Lung (tissue), 17 donors: ENCODE measurements at places on chromosomes 5 and 9. TPM values are rescaled to one million over a fixed set of nuclear protein-coding genes. Genes with fewer than 3 reads are reported as not detected.

CCNJL gene
- total RNA-seq: 9.1 TPM

RMRP gene
- 30,229 TPM for total RNA-seq

TXNDC8 gene
- total RNA-seq: not detected

DDX31 gene
- 14.2 TPM for total RNA-seq

DNA sequence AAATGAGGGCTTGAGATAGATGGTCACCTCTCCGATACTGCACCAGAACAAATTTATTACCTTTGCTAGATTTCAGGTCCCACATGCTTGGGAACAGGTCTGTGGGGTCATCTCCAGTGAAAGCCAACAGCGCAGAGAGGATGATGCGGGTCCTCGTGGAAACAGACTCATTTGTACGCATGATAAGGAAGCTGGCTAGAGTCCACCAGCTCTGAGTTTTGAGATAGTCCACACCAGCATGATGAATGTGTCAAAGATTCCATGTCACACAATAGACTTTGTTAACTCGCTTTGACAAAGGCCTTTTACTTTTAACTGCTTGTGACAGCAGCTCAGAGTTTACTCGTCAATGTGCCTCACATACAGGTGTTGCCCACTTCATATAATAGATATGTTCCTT lies 105.4 kb upstream of the TBCA start:
- no peaks in the 10 kb centered on the region for H3K36me3 ChIP-seq
- no peak overlapping the region for H3K4me3 ChIP-seq
- no peaks in the 10 kb centered on the region for H3K4me1 ChIP-seq
- DNase-seq: no peak
- no peak overlapping the region for H3K27ac ChIP-seq

DNA sequence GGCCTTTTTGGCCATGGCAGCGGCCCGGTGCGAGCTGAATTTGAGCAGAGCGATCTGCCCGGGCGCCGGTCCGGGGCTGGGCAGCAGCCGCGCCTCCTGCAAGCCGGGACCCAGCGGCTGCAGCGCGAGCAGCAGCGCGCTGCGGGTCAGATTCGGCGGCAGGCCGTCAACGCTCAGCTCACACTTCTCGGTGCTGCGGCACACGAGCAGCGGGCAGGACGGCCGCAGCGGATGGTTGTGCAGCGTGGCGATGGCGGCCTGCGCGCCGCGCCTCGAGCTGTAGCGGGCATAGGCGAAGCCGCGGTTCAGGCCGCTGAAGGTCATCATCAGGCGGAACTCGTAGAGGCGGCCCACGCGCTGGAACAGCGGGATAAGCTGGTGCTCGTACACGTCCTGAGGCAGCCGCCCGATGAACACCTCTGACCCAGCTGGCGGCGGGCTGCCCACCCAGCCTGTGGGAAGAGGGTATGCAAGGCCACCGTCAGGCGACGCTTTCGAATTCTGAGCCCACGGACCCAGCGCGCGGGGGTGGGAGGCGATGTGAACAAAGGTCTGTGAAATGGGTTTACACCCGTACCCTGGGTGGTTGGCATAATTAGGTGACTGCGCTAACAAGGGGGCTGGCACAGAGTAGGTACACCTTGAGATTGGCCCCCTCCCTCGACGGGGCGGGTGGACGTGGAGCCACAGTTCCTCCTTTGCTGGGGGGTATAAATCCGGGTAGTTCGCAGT lies 755 bp downstream of the DND1 start:
- peaks cover 75% of the 10 kb centered on the region for H3K36me3 ChIP-seq
- no peak overlapping the region for H3K27ac ChIP-seq
- DNase-seq: peak; percentile 17
- no peaks in the 10 kb centered on the region for H3K27me3 ChIP-seq
- H3K4me1 ChIP-seq: no peaks in the 10 kb centered on the region

GRCh38 chr9:7320139-7320538 lies 479.4 kb downstream of the DMAC1 start:
- no peak overlapping the region for H3K4me3 ChIP-seq
- no peaks in the 10 kb centered on the region for H3K4me1 ChIP-seq
- peak; percentile 39 for DNase-seq
- no peaks in the 10 kb centered on the region for H3K36me3 ChIP-seq
- H3K27ac ChIP-seq: no peak overlapping the region

GRCh38 chr5:88820581-88820980 lies 62.4 kb downstream of the MEF2C start:
- no peaks in the 10 kb centered on the region for H3K36me3 ChIP-seq
- H3K4me3 ChIP-seq: no peak overlapping the region
- no peaks in the 10 kb centered on the region for H3K4me1 ChIP-seq
- no peak for DNase-seq

GRCh38 chr5:14270209-14270702 lies 127.1 kb downstream of the TRIO start:
- no peaks in the 10 kb centered on the region for H3K27me3 ChIP-seq
- no peak overlapping the region for H3K4me3 ChIP-seq
- peak; percentile 68 for DNase-seq
- no peaks in the 10 kb centered on the region for H3K36me3 ChIP-seq
- peaks cover 14% of the 10 kb centered on the region for H3K4me1 ChIP-seq

DNA sequence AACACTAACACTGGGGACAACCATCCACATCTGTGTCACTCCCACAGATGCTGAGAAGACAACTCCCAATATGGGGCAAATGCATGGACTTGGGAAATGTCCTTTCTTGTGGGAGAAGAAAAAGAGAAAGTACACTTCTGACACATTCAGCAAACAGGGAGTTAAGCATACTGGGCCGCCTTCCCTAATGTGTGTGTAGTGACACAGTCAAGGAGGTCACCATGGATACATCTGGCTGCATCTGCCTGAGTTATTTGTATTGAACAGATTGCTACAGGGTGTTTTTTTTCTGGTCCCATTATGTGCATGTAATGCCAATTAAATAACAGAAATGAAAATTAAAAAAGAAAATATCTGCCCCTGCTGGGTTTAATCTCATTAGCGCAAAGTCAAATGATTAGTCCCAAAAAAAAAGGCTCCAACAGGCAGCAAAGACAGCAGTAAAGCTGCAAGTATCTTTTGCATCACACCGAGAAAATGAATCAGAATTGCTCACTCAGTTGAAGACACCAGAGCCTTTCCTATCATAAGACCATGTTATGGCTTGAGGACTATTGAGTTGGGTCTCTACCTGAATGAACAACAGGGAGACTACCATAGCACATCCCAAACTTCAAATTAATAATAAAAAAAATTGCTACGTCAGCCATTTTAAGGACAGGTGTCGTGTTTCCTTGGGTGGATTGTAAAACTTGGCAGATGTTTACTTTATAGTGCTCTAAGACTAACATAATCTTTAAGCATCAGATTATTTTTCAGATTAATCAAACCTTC lies 395.9 kb downstream of the DTWD2 start:
- peak; percentile 44 for DNase-seq
- no peaks in the 10 kb centered on the region for H3K36me3 ChIP-seq
- no peak overlapping the region for H3K27ac ChIP-seq
- H3K27me3 ChIP-seq: no peaks in the 10 kb centered on the region

- H3K36me3 ChIP-seq: no peaks in the 10 kb centered on the region
- no peak overlapping the region for H3K4me3 ChIP-seq
- H3K27me3 ChIP-seq: no peaks in the 10 kb centered on the region
- no peaks in the 10 kb centered on the region for H3K4me1 ChIP-seq
- no peak overlapping the region for H3K27ac ChIP-seq
These were observed 347.2 kb downstream of the DMAC1 start for GRCh38 chr9:7452378-7452777.

DNA sequence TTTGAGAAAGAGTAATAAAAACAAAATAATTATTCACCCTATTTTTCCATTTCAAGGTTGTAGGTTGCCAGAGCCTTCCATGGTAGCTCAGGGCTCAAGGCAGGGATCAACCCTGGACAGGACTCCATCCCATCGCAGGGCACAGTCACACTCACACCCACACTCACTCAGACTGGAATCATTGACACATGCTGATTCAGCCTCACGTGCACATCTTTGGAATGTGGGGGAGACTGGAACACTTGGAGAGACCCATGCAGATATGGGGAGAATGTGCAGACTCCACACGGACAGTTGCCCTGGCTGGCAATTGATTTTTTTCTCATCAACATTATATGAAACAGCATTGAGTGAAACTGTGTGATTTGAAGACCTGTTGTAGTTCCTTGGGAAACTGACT lies 234.1 kb downstream of the ADGRV1 start:
- H3K4me1 ChIP-seq: no peaks in the 10 kb centered on the region
- DNase-seq: no peak
- no peak overlapping the region for H3K27ac ChIP-seq
- H3K36me3 ChIP-seq: no peaks in the 10 kb centered on the region
- no peaks in the 10 kb centered on the region for H3K27me3 ChIP-seq

DNA sequence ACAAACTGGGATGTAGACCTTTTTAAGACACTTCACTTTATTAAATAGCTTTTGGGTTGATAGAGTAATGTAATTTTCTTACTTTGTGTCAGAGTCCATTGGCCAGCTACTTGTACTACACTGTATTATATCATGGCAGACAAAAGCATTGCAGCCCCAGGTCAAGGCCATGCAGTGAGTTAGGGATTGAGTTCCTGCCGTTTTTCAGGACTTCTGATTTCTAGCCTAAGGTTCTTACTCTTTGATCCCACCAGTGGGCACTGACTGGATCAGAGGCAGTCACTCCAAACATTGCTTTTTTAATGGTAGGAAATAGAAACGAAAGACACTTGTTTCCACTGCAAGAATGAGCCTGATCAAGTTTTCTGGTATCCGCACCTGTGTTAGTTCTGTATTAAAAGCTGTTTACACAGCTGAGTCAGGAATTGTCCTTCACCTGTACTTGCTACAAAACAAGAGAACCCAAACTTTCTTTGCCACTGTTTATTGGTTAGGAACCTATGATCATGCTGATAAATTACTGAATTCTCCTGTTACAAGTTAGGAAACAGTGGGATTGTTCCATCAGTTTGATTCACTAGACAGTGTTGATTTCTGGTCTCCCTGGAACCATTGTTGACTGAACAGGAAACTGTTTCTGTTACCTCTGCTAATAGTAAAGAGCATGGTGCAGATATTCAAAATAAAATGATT lies 22.1 kb downstream of the LRRC70 start:
- H3K4me3 ChIP-seq: no peak overlapping the region
- no peaks in the 10 kb centered on the region for H3K36me3 ChIP-seq
- DNase-seq: no peak
- H3K27me3 ChIP-seq: no peaks in the 10 kb centered on the region

DNA sequence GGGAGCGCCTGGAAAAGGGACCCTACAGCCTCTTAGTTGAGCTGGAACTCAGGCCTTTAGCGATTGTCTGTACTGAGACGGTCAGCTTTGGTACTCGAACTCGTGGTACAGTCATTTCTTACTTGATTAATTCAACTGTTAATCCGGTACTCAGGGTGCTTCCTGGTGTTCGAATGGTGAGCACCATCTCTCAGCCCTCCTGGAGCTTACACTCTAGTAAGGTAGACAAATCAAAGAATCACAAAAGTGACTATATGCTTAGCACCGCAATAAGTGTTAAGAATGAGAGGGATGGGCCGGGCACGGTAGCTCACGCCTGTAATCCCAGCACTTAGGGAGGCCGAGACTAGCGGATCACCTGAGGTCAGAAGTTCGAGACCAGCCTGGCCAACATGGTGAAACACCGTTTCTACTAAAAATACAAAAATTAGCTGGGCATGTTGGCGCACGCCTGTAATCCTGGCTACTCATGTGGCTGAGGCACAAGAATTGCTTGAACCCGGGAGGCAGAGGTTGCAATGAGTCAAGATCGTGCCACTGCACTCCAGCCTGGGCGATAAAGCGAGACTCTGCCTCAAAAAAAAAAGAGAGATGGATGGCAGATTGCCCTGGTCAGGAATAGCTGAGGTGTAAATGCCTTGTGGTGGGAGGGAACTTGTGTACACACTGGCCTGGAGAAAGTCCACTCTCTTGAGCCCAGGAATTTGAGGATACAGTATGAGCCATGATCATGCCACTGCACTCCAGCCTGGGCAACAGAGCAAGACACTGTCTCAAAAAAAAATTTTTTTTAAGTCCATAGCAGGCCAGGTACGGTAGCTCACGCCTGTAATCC lies 981 bp downstream of the TCOF1 start:
- no peaks in the 10 kb centered on the region for H3K27me3 ChIP-seq
- no peak overlapping the region for H3K27ac ChIP-seq
- H3K4me3 ChIP-seq: peak overlapping the region; percentile 81
- peaks cover 14% of the 10 kb centered on the region for H3K4me1 ChIP-seq
- DNase-seq: no peak
- peaks cover 16% of the 10 kb centered on the region for H3K36me3 ChIP-seq

- H3K27ac ChIP-seq: no peak overlapping the region
- H3K36me3 ChIP-seq: no peaks in the 10 kb centered on the region
- peaks cover 4% of the 10 kb centered on the region for H3K4me1 ChIP-seq
- DNase-seq: peak; percentile 63
- H3K4me3 ChIP-seq: peak overlapping the region; percentile 42
- peaks cover 5% of the 10 kb centered on the region for H3K27me3 ChIP-seq
These were observed 5.1 kb upstream of the RGMB start for GRCh38 chr5:98768160-98768959.

DNA sequence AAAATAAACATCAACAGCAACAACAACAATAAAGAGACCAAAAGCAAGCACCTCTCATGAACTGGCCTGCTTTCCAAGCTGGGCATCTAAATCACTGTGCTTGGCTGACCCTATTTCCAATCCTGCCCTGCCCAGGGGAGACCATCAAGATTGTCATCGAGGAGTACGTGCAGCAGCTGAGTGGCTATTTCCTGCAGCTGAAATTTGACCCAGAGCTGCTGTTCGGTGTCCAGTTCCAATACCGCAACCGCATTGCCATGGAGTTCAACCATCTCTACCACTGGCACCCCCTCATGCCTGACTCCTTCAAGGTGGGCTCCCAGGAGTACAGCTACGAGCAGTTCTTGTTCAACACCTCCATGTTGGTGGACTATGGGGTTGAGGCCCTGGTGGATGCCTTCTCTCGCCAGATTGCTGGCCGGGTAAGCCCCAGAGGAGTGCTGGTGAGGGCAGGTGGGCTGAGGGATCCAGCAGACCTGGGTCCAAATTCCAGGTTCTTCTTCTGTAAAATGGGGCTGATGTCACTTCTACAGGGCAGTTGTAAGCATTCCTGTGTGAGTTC lies 15.6 kb downstream of the PTGS1 start:
- no peaks in the 10 kb centered on the region for H3K36me3 ChIP-seq
- DNase-seq: no peak
- no peaks in the 10 kb centered on the region for H3K27me3 ChIP-seq

DNA sequence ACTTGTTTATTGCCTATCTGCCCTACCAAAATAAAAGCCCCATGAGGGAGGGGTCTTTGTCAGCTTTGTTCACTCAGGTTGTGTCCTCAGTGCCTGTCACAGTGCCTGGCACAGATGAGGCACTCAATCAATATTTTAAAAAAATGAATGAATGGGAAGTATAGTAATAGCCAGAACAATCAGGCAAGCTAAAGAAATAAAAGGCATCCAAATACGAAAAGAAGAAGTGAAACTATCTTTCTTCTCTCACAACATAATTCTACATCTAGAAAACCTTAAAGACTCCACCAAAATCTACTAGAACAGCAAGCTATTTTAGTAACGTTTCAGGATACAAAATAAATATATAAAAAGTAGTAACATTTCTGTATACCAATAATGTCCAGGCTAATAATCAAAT lies 37.8 kb upstream of the C5orf63 start:
- DNase-seq: no peak
- H3K27ac ChIP-seq: no peak overlapping the region
- H3K4me3 ChIP-seq: no peak overlapping the region
